ENCODE measurements at places on chromosomes 4 and X.
A peak's percentile ranks its signal among the peaks of the same experiment; 100 is the strongest.

DNA sequence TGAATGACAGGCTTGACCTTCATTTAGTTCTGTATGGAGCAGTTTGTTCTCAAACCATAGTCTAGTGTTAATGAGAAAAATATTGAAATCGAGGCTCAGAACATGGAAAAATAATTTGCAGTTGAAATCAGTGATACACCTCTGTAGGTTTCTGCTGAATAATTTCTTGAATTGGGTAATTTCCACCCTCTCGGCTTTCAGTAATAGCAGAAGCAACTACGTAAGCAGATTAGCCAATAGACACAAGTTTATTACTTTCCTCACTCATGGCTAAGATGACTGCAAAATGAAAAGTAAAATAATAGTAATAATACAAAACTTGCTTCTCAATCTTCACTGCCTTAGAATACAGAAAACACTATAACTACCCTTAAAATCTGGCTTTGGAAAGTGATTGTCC is 46.0 kb downstream of the USP38 start:
- no peak for DNase-seq

- no peak for DNase-seq
Observed at GRCh38 chr4:62015043-62015739, 815.1 kb downstream of the ADGRL3 start.

GRCh38 chrX:129540068-129540653 is at the start of gene OCRL:
OCRL (plus strand) TSS chrX:129540259; CDS start chrX:129540440, 181 bp downstream.
- peak; percentile 38 for DNase-seq

- DNase-seq = no peak
Observed at GRCh38 chr4:17362430-17362829, 149.5 kb downstream of the QDPR start.

DNA sequence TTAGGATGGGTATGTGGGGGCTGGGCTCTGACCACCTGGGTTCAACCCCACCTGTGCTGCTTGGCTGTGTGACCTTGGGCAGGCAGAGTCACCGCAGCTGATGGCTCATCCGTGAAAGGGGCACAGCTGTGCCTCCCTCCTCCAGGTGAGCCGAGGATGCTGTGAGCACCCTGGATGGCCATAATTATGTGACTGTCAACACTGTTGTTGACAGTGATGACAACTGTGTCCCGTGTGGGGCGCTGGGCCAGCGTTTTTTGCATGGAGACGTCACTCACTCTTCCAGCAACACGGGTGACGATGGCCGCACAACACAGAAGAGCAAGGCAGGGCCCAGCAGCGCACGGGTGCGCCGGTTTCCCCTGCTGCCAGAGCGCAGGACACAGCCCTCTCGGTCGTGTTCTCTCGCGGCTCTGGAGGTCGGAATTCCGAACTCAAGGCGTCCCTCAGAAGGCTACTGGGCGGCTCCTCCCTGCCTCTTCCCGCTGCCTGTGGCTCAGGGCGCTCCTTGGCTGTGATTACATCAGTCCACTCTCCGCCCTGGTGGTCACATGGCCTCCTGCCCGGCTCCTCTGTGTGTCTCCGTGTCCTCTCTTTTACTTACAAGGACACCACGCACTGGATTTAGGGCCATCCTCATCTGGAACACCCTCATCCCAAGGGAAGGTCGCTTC is 1.3 kb downstream of the SH3TC1 start:
- DNase-seq = no peak

- DNase-seq = peak; percentile 33
Observed at GRCh38 chr4:184448821-184449220, 25.5 kb downstream of the IRF2 start.

DNA sequence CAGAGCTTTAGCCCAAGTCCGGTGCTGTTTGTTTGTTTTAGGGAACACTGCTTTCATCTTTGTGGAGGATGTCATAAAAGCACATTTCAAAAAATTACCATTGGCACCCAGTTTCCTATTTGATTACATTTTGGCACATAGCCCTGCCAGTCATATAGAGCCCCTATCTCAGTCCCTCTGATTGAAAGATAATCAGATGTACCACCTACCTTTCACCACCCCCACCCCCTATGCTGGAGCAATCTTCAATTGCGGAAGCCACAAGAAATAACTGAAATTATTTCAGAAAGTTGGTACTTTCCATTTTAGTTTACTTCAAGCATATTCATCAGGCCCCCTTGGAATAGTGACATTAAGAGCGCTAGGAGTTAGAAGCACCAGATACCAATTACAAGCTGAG is 136.7 kb upstream of the RPL34 start:
- no peak for DNase-seq

- DNase-seq = no peak
Observed at GRCh38 chr4:6085691-6086628, 67.7 kb upstream of the C4orf50 start.

DNA sequence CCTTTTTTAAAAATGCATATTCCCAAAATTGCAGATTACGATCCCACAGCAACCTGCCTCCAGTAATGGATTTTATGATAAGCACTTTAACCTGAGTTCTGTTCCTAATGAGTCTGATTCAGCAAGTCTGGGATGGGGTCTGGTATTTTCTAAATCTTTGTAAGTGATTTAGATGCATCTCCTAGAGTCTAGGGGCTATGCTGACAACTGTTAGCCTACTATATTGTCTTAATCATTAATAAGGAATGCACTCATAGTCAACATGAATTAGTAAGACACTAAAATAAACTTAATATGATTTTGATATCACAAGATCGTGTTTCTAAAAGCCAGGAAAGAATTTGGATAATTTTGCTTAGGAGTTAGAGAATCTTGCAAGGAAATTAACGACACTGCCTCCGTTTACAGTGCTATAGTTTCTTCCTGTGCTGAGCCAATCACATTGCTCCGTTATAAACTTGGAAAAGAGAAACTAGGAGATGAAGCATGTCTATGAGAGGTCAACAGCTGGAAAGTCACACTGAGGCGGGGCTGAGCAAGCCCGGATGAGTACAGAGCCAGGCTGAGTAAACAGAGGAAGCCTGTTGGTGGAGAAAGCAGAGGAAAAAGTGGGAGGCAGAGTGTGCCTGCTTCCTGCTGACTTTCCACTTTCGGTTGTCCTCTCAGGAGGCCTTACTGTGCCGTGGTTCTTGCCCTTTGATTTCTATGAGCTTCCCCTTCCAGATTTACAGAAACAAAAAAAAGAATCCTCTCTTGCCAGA is 5.4 kb downstream of the SCARB2 start:
- DNase-seq = peak; percentile 3
